GM23338 (cell line): ENCODE measurements at places on chromosomes 1 and 21. TPM values are rescaled to one million over a fixed set of nuclear protein-coding genes. Genes with fewer than 3 reads are reported as not detected.

DNA sequence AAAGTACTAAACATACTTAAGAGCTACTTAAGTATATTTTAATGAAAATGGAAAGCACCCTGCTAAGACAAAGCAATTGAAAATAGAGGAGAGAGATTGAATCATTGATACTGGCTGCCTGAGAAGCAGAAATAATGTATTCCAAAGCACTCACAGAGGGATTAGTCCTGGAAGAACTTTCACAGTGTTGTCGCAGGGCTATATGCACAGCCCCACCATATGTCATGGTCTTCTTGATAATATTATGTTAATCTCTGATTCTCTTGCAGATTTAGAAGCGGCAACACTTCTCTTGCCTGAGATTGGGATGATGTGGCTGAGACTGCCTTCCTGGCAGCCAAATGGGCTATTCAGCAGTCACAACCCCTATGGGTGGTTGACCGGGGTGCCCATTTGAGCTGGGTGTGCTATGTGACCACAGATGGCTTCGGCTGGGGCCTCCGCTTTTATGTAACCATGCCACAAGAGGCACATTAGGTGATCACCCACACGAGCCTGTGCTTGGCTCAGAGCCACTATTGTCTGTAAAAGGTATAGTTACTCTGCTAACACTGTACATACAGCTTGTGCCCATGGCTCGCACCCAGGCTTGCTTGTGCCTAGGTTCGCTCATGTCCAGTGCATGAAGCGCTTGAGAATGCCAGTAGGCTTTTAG lies 152.2 kb upstream of the SGIP1 start:
- no peaks in the 10 kb centered on the region for H3K27me3 ChIP-seq
- no peak overlapping the region for H3K27ac ChIP-seq
- H3K4me3 ChIP-seq: no peak overlapping the region
- DNase-seq: no peak
- H3K36me3 ChIP-seq: peaks cover 17% of the 10 kb centered on the region

GRCh38 chr21:41365377-41366107 lies 3.7 kb downstream of the MX2 start:
- H3K27ac ChIP-seq: no peak overlapping the region
- H3K36me3 ChIP-seq: no peaks in the 10 kb centered on the region
- H3K27me3 ChIP-seq: no peaks in the 10 kb centered on the region

GRCh38 chr1:192580351-192580962 lies 4.9 kb downstream of the RGS1 start:
- peaks cover 7% of the 10 kb centered on the region; the same call in 1 of the 2 replicates for H3K4me1 ChIP-seq
- no peak overlapping the region for H3K4me3 ChIP-seq
- H3K27me3 ChIP-seq: no peaks in the 10 kb centered on the region
- H3K27ac ChIP-seq: no peak overlapping the region

- H3K36me3 ChIP-seq: no peaks in the 10 kb centered on the region
- DNase-seq: no peak
Measured at GRCh38 chr1:210790196-210790595, 343.8 kb downstream of the KCNH1 start.

GRCh38 chr1:83762039-83762365 lies 236.9 kb downstream of the TTLL7 start:
- no peak overlapping the region for H3K4me3 ChIP-seq
- no peaks in the 10 kb centered on the region for H3K27me3 ChIP-seq
- H3K36me3 ChIP-seq: no peaks in the 10 kb centered on the region
- no peak overlapping the region for H3K27ac ChIP-seq

DNA sequence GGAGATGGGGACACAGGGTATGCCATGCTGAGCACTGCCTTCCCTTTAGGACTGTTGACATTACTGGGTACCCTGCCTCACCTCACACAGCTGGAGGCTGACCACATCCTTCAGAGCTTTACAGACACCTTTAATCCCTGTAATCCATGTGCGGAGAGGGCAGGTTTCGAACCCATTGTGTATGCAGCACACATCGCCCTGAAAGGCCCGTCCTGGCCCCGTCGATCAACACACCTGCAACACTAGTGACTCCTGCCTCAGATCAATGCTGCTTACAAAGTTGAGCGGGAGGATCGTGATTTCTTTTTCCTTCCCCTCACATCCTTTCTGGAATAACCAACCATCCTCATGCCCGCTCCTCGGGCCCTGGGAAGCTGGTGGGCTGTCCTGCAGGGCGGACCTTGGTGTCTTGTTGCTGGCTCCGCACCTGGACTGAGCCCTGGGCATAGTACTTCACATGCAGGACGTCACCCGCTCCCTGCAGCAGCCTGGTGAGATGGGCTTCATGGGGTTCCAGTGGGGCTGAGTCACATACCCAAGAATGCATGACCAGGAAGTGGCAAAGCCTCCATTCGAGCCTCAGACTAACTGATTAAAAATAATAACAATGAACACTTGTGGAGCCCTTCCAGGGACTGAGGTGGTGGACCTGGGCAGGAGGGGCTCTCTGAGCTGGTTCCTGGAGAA lies 403.6 kb downstream of the PTPRU start:
- H3K4me1 ChIP-seq: no peaks in the 10 kb centered on the region
- DNase-seq: no peak
- no peak overlapping the region for H3K4me3 ChIP-seq
- H3K36me3 ChIP-seq: no peaks in the 10 kb centered on the region
- H3K27ac ChIP-seq: no peak overlapping the region
- H3K27me3 ChIP-seq: no peaks in the 10 kb centered on the region

- no peak overlapping the region for H3K4me3 ChIP-seq
- no peak overlapping the region for H3K27ac ChIP-seq
- no peaks in the 10 kb centered on the region for H3K27me3 ChIP-seq
- H3K36me3 ChIP-seq: peaks cover 3% of the 10 kb centered on the region; the same call in 1 of the 2 replicates
Measured at GRCh38 chr1:5620997-5621396, 371.2 kb downstream of the NPHP4 start.

DNA sequence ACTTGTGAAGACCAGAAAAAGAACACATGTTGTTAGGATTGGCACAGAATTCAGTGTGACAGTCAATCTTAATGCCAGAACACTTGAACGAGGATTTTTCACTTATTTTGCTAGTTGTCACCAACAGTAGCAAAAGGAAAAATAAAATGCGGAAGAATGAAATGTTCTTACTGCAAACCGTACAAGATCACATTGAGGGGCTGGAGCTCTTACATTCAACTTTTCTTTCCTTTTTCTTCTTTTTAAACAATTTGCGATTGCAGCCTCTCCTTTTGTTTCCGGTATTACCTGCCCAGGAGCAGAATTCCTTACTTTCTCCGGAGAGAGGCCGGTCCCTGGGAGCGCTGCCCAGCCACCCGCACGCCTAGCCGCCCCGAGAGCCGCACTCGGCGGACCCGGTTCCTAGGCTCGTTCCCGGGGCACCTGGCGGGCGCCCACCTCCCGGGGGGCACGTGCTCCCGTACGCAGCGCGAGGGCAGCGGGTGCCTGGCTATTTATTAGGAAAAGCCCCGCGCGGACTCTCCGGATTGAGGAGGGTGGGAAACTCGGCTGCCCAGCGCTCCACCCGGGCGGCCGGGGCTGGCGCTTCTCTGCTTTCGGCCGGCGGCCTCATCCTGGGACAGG lies 1.2 kb upstream of the CAMTA1 start:
- peaks cover 25% of the 10 kb centered on the region for H3K4me1 ChIP-seq
- peak; percentile 56 for DNase-seq
- peak overlapping the region; percentile 68 for H3K4me3 ChIP-seq
- H3K36me3 ChIP-seq: no peaks in the 10 kb centered on the region

DNA sequence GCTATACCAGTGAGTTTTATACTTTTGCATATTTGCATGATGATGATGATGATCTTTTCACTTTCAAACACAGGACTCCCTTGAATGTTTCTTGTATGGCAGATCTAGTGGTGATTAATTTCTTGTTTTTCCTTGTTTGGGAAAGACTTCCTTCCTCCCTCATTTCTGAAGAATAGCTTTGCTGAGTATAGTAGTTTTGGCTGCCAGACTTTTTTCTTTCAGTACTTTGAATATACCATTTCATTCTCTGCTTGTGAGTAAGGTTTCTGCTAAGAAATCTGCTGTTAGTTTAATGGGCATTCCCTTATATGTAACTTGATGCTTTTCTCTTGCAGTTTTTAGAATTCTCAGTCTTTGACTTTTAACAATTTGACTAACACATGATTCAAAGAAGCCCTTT lies 547.4 kb upstream of the CXADR start:
- H3K4me1 ChIP-seq: no peaks in the 10 kb centered on the region
- no peak for DNase-seq
- H3K27me3 ChIP-seq: no peaks in the 10 kb centered on the region
- H3K36me3 ChIP-seq: no peaks in the 10 kb centered on the region
- no peak overlapping the region for H3K4me3 ChIP-seq

DNA sequence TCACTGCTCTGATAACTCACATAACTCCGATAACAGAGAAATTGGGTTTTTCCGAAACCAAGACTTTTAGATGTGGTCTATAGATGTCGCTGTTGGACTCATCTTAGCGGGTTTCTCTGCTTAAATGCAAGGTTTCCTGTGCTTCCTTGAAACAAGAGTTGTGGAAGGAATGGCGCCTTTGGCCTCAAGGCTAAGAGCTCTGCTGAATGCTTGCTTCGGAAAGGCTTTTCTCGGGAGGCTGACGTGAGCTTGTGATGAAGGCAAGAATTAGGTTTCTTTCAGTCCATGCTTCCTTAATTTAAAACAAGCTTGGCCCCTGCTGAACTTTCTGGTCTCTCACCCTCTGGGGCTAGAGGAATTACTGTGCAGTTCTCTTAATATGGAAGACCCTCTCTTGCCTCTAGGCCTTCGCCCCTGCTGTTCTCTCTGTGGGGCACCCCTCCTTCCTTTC lies 113.5 kb downstream of the MAP3K21 start:
- peak; percentile 96 for DNase-seq
- no peak overlapping the region for H3K27ac ChIP-seq
- H3K27me3 ChIP-seq: no peaks in the 10 kb centered on the region
- no peaks in the 10 kb centered on the region for H3K4me1 ChIP-seq
- no peak overlapping the region for H3K4me3 ChIP-seq

DNA sequence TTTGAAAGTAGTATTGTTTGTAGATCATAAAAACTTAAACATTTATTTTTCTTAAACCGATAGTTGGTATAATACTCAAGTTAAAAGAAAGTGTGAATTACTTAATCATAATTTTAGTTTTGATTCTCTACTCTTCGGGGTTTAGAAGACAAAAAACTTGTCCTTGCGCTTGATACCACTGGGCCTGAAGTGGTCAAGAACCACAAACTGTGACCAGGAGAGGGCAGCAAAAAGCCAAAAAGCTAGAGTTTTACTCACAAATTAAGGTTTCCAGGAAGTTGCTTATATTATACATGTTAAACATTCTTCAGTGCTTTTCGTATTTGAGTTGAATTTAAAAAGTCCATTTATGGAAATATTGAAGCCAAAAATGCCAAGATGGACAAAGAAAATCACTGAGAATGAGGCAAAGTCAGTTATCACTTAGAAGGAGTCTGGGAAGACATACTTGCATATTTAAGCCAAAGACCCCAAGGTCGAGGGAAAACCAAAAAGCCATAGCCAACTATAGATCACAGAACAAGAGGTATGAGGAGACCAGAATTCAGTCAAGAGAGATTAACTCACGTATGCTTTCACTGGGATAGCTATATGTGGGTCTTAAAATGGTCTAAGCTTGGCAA lies 34.2 kb downstream of the EFCAB7 start:
- no peaks in the 10 kb centered on the region for H3K36me3 ChIP-seq
- no peak overlapping the region for H3K27ac ChIP-seq
- no peak overlapping the region for H3K4me3 ChIP-seq
- DNase-seq: peak; percentile 83
- H3K27me3 ChIP-seq: no peaks in the 10 kb centered on the region

GRCh38 chr21:45412909-45413611 lies 8.1 kb downstream of the COL18A1 start:
- H3K4me1 ChIP-seq: peaks cover 71% of the 10 kb centered on the region
- H3K36me3 ChIP-seq: no peaks in the 10 kb centered on the region; the same call in 1 of the 2 replicates
- H3K4me3 ChIP-seq: no peak overlapping the region
- no peak for DNase-seq

DNA sequence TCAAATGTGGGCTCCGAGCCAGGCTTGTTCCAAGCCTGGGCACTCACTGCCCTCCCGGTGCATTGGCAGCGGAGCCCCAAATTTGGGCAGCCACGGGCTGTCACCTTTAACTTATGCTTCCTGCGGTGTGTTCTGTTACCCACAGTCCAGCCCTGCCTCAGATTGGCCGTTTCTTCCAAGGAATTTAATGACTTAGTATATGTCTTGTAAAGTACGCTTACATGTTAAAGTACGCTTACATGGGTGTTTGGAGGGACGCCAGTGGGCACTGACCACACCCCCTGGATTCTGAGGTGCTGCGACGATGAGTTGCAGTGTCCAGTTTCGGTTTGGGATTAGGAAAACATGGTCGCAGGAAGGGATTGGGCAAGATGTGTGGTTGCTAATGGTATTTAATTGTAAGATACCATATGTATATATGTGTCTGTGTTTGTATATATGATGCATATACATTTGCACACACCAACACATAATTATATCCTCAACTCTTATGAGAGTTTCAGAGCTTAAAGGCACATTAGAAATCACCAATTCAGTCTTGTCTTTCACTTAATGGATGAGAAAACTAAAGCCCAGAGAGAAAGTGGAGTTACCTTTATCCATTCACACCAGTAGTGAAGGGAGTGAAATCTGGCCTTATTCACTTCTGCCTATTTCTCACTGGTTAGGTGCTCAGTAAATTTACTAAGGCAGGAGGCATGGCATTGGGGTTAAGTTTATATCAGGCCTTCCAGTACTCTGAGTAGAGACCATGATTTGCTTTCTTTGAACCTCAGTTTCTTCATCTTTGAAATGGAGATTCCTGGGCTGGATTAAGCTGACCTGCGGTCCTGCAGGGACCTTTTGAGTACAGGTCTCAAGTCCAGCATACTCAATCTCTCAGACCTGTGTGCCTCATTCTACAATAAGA lies 1.0 kb downstream of the SMYD2 start:
- no peak for DNase-seq
- H3K36me3 ChIP-seq: no peaks in the 10 kb centered on the region
- peaks cover 90% of the 10 kb centered on the region for H3K27me3 ChIP-seq
- peak overlapping the region; percentile 91 for H3K4me3 ChIP-seq
- H3K4me1 ChIP-seq: peaks cover 18% of the 10 kb centered on the region
- H3K27ac ChIP-seq: no peak overlapping the region

DNA sequence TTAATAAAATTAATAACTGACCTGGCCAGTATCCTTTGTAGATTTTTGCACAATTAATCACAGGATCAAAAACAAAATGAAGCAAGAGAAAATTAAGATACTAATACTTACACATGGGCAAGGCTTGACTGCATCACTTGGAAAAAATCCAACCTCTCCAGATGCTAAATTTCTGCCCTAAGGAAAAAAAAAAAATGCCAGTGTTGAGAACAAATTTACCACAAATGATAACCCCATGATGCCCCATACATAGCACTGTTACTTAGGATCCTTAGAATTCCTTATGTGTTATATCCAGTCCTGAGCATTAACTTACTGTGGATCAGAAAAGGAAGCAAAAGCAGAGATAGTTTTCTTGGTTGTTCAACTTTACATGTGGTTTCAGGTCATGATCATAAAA lies 347.5 kb downstream of the VAV3 start:
- no peaks in the 10 kb centered on the region for H3K4me1 ChIP-seq
- H3K36me3 ChIP-seq: no peaks in the 10 kb centered on the region
- no peak overlapping the region for H3K27ac ChIP-seq
- no peak overlapping the region for H3K4me3 ChIP-seq

Gene TCHH
- total RNA-seq: 0.19 and 0.38 TPM in 2 replicates

Gene TUT4
- 46.0 and 69.9 TPM in 2 replicates for total RNA-seq

Gene KIFAP3
- 3.1 and 5.2 TPM in 2 replicates for total RNA-seq

Gene LAMC2
- 19.0 and 19.5 TPM in 2 replicates for total RNA-seq

Gene TLR5
- 0.10 and 0.50 TPM in 2 replicates for total RNA-seq
